ENCODE measurements at places on chromosomes 2 and 18. TPM values are rescaled to one million over a fixed set of nuclear protein-coding genes. Genes with fewer than 3 reads are reported as not detected.

LINC00305 gene
- total RNA-seq, result not detected

ADAM17 gene
- total RNA-seq, result 76.9 TPM

ZNF804A gene
- 1.3 TPM for total RNA-seq

UGT1A8 gene
- not detected for total RNA-seq

MC4R gene
- 0.35 TPM for total RNA-seq

ARHGAP28 gene
- total RNA-seq, result 13.1 TPM

All from lower lobe of right lung (tissue), 2 donors.